Stimulated activated effector memory CD8-positive, alpha-beta T cell treated with anti-CD3 and anti-CD28 coated beads, Interleukin-12 subunit alpha, Interleukin-12 subunit beta, amount 100 ng/mL, for 72 hours (primary cell): ENCODE measurements at places on chromosomes 2 and 18.

- no peak for DNase-seq
These were observed 56.5 kb downstream of the KCNE4 start for GRCh38 chr2:223108351-223109050.

GRCh38 chr2:15732341-15733077 is 140.8 kb downstream of the DDX1 start:
- DNase-seq = no peak

DNA sequence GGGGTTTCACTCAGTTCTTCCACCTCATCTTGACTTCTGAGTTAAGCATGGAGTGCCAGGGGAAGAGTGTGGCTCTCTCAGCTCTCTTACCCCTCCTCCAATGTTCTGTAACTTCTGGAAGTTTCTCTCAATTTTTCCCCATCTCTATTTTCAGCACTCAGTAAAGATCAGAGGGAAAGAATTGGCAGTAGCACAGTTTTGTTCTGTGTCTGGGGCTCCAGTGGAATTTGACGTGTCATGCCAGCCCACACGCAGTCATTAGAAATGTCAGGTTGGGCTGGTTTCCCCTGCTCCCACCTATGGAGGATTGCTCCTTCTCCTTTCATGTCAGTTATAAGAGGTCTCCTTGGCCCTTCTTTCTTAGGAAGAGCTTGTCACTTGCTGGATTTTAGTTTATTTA is 104.6 kb upstream of the COL3A1 start:
- no peak for DNase-seq

DNA sequence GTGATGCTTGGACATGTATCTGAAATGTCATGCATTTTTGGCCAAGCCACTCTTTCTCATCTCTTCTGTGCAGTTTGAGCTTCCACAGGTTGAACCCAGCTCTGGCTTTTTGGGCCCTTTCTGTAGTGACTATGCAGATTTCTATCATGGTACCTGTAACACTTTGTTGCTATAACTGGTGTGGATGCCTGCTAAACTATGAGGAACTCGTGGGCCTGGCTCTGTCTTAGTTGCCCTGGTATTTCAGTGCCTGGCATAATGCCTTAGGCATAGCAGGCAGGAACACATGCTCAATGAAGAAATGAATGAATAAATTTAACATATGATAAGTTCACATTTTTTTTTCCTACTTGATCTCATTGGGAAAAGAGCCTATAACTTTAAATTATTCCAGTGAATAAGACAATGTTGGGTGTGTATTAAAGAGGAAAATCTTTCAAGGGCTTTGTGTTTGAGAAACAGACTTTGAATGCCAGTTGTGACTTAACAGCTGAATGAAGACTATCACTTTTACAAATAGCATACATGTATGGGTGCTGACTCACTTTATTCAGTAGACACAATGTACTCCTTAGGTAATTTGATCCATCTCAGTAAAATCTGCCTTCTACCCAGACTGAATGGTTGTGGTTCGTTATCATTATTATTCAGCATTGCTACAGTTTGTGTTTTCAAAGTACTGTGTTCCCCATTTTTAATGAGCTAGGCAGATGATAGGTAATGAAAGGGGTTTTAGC is 86.4 kb upstream of the MAP4K3 start:
- DNase-seq = no peak

- peak; percentile 76 for DNase-seq
These were observed 1.1 kb upstream of the HIBCH start for GRCh38 chr2:190320696-190321095.

DNA sequence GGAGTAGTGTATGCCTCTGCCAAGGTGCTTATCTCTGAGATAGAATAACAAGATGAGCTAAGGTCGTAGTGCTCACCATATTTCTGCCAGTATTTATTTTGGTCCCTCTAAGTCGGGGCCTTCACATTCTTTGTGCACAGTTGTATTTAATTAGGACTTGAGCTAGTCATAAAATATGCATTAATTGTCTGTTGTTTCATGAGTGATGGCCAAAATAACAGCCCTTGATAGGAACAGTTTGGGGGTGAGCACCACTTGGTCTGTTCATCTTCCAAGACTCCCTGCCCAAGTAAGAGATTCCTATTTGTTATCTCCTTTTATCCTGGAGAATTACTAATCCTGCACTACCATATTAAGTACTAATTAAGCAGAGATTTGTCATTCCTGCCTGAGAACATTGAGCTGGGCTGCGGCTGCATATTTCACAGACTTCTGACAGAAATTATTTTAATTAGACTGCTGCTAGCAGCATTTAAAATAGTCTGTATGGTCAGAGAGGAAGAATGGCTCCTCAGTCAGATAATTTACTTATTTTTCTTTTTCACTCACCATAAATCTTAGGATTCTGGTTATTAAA is 435.1 kb downstream of the MTX2 start:
- DNase-seq = no peak

- DNase-seq = peak; percentile 90
These were observed 6.7 kb downstream of the SP9 start for GRCh38 chr2:174341293-174341994.
